ENCODE measurements at places on chromosomes 7 and 10.

GRCh38 chr10:37819797-37820196, 37.6 kb downstream of the ZNF248 start:
- DNase-seq, result no peak

DNA sequence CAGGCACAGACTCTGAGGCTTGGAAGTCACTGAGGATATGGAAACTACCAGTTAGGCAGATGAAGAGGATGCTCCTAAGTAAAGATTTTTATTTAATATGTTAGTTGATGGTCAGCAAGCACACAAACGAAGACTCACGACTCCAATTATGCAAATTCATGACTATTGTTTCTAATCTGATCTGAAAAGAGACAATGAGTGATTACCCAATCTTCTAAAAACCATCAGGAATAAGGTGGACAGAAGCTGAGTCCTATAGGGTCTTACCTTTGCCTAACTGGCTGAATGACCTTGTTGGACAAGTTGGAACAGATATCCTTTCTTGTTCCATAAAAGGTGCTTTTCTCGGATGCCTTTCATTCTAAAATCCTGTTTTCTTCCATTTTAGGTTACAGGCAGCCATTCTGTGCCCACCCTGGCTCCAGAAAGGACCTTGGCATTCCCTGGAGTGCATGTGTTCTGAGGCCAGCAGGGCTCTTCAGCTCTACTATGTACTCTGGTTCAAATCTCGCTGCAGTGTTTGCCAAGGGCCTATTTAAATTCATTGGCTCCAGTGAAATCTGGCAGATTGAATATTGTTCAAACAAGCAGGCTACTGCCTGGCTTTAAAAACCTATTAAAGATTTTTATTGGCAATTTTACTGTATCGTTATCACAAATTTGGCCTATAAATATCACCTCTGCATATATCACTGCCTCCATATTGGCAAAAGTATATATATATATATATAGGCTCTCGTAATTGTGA, 77.5 kb downstream of the SLC25A13 start:
- no peak for DNase-seq

DNA sequence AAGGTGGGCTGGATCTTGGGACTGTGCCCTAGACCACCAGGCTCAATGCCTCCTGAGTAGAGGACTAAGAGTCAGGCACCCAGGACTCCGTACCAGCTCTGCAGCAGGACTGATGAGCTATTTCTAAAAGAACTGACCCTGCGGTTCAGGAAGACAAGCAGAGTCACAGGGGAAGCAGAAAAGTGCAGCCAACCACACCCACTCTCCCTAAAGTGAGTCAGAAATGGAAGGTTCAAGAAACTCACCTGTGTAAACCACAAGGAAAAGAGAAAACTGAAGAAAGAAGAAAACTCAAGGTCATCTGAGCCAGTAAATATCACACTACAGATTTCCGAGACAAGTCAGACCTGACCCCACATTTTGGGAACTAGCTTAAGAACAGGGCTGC, 2.5 kb downstream of the PARP12 start:
- DNase-seq, result no peak

GRCh38 chr10:29440981-29441380, 152.1 kb downstream of the LYZL1 start:
- no peak for DNase-seq

GRCh38 chr10:116014871-116015582, 258.0 kb downstream of the GFRA1 start:
- DNase-seq, result no peak

DNA sequence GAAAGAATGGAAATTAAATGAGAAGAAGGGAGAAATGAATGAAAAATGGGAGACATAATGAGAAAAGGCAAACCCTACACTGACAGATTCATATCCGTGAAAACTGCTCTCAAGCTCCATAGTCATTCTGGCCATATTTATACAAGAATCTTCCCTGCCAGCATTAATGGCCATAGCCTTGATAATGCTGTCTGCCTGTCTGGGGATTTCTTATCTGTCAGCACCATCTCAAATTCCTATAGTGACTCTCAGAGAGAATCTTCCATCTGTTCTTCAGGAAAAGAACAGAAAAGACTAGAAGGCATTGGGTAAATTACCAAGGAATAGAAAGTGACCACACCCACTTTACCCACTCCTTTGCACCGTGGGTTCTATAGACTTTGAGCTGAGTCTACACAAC, 295.9 kb downstream of the PLXNA4 start:
- no peak for DNase-seq

DNA sequence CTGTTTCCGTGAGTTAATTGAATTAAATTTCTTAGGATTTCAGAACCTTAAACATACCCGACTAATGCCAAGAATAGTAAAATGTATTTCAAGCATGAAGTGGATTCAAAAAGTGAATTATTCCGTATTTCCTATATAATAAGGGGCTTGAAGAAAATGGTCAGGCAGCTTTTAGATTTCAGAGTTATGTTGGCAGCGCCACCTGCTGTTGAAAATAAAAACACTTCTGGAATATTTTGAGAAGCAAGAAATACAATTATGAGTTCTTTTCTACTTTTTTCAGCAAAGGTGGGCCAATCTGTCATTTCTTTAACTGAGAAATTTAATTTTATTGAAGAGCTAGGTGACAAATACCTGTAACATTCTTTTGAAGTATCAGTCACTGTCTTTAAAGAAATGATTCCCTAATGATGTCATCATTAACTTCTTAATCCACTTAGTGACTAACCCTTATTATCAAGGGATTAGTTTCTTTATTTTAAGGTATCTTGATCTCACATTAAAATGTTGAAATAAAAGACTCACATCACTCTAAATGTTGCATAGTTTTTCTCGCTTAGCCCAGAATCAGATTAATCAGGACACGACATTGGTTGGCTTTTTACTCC, 36.6 kb upstream of the AGR3 start:
- DNase-seq, result no peak

DNA sequence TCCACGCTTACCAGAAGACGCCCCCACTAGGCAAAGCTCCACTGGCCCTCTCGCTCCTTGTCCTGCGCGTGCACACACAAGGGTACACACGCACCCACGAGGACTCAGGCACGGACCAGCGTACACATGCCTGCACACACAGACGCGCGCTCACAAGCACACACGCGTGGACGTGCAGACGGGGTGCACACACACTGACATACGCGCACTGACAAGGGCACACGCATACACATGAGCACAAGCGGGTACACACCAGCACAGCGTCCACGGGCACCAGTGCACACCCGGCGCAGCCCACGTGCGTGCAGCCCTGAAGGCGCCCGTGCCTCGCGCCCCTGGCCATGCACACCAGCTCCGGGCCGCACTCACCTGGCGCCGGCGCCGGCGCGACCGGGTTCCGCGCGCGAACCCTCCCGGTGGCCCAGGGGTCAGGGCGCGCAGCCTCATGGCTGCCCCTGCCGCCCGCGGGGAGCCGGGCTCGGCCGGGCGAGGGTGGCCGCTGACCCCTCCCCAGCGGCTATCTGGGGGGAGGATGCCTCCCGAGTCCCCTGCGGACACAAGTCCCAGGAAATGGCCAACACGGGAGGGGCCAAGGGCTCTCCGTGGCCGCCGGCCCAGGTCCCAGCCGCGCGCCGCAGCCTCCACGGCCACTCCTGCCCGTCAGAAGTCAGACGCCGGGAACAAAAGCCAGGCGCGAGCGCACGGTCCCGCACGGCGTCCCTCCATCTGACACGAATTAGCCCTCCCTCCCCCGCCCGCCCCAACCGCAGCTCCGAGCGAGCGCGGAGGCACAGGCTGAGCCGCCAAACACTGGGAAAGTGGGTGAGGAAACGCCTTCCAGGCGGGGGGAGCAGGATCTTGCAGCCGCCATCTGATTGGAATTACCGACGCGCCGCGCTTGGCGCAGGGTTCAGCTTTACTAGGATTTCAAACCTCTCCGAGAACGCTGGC, 45.0 kb downstream of the TNS3 start:
- no peak for DNase-seq

GRCh38 chr10:132977807-132978206, 35.4 kb upstream of the CFAP46 start:
- DNase-seq, result no peak

DNA sequence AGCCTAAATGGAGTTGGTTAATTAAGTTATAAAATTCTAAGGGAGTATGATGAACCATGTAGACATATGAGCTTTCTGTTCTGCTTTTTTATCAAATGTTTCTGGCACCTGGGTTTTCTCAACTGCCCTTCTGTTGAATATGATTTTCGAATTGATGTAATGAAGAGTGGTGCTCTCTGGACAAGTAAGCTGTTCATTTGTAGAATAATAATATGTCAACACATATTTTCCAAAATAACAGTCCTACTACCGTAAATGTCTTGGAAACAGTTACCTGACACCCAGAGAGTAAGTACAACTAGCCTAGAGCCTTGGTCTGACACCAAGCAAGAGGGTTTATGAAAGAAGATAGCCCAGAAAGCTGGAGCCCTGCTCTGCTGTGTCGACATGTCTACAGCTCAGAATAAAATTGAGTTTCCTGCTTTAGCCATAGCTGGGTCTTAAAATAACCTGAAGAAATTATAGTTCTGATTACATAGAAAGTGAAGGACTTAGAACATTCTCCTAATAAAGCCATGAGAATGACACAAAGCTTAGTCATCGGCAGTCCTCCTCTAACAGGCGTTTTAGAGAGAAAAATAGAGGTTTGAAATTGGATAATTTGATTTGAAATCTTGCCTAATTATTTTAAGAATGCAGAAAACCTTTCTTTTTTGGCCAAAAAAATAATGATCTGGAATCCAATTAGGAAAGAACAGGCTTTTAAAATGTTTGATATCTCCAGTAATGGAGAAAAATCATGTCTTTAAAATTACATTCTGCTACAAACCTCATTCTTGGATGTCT, 25.1 kb downstream of the HDAC9 start:
- DNase-seq, result no peak

DNA sequence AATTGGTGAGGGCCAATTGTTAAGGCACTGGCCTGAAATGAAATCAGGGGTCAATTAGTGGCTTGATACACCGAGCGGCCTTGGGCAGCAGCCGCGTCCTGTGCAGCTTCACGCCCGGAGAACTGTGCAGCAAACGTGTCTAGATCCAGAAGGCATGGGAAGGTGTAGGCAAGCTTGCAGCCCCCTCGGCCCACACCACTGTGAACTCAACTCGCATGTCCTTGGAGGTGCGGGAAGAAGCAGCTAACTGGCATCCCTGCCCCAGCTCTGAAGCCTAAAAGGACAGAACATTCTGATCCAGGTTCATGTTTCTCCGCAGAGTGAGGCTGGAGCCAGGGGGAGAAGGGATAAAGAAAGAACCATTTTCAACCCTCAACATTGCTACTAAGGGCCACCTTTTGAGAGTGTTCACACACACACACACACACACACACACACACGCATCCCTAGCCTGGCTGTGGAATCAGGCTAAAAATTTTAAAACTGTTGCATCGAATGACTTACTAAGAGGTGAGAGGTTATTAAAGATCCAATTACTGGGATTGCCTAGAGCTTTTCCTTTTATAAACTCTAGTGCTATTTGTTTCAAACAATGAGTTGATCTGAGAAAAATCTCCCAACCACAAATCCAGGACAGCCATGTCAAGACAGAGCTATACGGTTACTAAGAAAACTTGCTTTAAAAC, 104.0 kb downstream of the PARP12 start:
- DNase-seq, result no peak

- no peak for DNase-seq
Observed at GRCh38 chr10:116120688-116121455, 152.1 kb downstream of the GFRA1 start.

DNA sequence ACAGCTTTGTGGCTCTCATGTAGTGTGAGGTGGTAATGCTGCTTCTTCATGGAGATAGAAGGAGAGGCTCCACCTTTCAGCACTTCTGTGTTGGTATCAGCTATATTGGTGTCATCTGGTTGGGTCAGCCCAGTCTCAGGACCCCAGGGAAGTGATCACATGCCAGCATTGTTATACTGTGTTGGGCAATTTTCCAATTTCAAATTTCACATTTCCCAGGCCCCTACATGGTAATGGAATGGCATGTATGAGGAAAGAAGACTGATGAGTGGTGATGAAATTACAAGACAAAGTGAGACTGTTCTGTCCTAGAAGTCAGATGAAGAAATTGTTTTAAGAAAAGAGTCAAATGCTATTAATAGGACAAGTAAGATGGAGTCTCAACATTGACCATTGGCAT, 3.7 kb upstream of the AKR1C3 start:
- DNase-seq, result no peak

- DNase-seq, result no peak
Observed at GRCh38 chr7:129502708-129503685, 666 bp downstream of the SMKR1 start.

GRCh38 chr7:73685311-73685710, 1.9 kb downstream of the BUD23 start:
- DNase-seq, result no peak

DNA sequence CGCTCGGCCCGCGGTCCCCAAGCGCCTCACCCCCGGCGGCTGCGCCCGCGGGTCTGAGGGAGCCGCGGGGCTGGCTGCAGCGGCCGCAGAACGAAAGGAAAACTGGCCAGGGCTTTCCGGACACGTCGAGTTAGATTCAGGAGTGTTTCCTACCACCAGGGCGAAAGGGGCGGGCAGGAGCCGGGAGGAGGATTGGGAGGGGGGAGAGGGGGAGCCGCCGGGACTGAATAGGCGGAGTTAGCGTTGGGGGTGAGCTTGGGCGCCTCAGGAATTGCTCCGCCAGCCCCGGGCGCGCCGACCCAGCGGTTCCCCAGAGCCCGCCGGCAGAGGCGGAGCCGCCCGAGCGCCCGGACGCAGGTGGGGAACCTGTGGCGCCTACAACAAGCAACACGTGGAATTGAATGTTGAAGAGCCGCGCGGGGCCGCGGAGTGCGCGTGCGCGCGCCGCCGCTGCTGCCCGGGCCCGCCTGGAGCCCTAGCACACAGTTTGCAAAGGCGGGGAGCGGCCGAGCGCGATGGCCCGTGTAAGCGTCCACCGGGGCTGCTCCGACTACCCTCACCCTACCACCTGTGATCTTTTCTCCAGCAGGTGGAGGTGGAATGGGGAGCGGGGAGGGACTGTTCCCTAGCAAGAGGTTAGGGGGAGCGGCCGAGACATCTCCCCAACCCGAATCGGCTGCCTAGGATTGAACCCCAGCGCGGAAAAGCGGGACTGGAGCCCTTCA, at the start of gene CADPS2:
TSS of gene CADPS2 (minus strand) at position 104 of the 725 bp plus-strand sequence. CDS start 123 bp downstream, outside the sequence.
- DNase-seq, result peak; percentile 54

GRCh38 chr7:96407427-96407826, 85.5 kb upstream of the SLC25A13 start:
- DNase-seq, result no peak

GRCh38 chr10:110410329-110411046, 87.2 kb upstream of the DUSP5 start:
- peak; percentile 57 for DNase-seq
